ENCODE measurements at places on chromosomes 5 and 9. TPM values are rescaled to one million over a fixed set of nuclear protein-coding genes. Genes with fewer than 3 reads are reported as not detected.

GRCh38 chr5:144254552-144254951, 83.9 kb downstream of the KCTD16 start:
- DNase-seq = no peak

Gene FBP1
- not detected for total RNA-seq

Gene TEK
- 10.8 TPM for total RNA-seq

GRCh38 chr5:101009758-101010519, 106.9 kb upstream of the ST8SIA4 start:
- no peak for DNase-seq

Gene RLN2
- total RNA-seq = not detected

- peak; percentile 31 for DNase-seq
Measured at GRCh38 chr5:40841068-40841805, at the start of gene CARD6. Gene CARD6, plus strand, starts transcription at chr5:40841367. Its CDS starts 16 bp downstream, at chr5:40841383.

DNA sequence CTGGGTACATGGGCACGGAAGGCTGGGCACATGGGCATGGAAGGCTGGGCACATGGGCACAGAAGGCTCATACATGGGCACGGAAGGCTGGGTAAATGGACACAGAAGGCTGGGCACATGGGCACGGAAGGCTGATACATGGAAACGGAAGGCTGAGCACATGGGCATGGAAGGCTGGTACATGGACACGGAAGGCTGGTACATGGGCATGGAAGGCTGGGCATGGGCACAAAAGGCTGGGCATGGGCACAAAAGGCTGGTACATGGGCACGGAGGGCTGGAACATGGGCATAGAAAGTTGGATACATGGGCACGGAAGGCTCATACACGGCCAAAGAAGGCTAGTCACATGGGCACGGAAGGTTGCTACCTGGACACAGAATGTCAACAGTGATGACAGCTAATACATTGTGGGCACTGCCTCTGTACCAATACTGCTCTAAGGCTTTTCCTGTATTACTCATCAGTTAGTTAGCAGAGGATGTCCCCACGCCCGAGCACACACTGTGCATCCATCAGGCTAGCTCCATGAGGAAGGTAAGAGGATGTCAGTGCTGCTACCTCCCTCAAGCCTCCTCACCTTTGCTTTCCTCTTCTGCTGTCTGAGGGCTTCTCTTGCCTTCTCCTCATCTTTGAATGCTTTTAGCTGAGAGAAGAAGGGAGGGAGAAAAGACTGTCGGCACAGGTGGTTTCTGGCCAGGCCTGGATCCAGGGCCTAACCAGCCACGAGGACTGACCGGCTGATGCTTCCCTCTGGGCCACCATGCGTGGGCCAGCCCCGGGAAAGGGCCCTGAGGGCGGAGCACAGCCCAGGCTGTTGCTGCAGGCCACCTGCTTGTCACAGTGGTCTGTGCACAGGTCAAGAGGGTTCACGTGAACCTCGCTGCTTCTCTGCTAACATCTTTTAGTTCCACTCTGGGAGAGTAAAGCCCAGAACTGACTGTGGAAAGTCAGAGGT, 14.3 kb downstream of the GPX3 start:
- DNase-seq = no peak

GRCh38 chr5:24385070-24385469, 259.7 kb downstream of the CDH10 start:
- no peak for DNase-seq

- no peak for DNase-seq
Measured at GRCh38 chr9:136496801-136497620, 14.2 kb upstream of the SEC16A start.

- DNase-seq = peak; percentile 44
Measured at GRCh38 chr5:108382784-108383330, 959 bp upstream of the FBXL17 start.

GRCh38 chr5:172453206-172453985, 929 bp downstream of the SH3PXD2B start:
- DNase-seq = peak; percentile 74

- DNase-seq = peak; percentile 37
Measured at GRCh38 chr9:127877566-127877998, at the start of gene AK1. Gene AK1, minus strand, starts transcription at chr9:127877675. Its CDS starts 3,058 bp downstream, at chr9:127874617.

DNA sequence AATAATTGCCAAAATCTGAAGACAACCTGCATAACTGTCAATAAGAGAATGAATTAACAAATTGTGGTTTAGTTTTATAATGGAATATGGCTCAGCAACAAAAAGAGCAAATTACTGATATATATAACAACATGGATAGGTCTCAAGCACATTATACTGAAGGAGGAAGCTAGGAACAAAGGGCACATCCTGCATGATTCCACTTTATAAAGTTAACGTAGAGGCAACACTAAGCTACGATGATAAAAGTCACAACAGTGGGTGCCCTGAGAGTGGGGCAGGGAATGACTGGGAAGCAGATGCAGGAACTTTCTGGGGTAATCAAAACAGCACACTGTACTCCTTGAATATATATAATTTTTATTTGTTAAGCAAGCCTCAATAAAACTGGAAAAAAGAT, 165.2 kb downstream of the RMI1 start:
- no peak for DNase-seq

DNA sequence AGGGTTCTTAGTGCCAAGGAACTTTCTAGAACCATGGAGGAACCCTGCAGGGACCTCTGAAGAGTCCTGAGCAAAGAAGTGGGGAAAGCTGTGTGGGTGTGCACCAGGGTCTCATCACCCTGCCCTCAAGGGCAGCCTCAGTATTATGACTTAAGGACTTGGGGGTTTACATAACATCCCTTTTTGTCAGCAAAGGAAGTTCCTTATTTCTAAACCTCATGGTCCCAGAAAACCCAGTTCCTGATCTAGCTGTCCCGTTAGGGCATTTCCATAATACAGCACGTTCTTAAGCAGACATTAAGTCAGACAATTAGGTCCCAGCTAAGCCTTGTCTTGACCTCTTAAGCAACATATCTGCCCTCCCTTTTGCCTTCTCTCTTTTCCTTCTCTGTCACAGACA, 57.3 kb downstream of the DAPK1 start:
- DNase-seq = no peak

Gene RABL6
- 47.5 TPM for total RNA-seq

Gene DMRT3
- total RNA-seq = not detected

- DNase-seq = no peak
Measured at GRCh38 chr9:133774799-133775198, 36.6 kb upstream of the SARDH start.

GRCh38 chr9:114246558-114246957, 76.3 kb upstream of the ORM1 start:
- DNase-seq = peak; percentile 46

DNA sequence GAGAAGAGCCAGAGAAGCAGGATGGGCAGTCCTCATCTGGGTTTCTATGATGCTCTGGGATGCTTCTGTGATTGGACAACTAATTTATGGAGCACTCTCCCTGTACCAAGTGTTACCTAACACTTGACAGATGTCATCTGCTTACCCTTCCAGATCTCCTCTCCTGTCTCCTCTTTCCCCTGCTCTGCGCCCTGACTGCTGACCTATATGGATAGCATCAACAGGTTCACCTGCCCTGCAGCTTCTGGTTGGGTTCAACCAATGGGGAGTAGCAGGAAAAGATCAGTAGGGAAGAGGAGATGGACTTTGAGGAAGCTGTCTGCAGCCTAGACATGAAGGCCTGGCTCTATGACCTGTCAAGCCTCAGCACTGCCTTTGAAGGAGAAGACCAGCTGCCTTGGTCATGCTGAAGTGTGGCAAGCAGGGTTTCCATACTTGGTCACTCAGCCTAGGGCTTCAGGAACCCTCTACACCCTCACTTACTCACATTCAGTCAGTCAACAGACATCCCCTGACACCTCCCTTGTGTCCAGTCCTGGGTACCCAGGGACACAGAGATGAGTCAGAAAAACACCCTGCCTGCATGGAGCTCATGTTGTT, 11.3 kb upstream of the P4HA2 start:
- DNase-seq = no peak

DNA sequence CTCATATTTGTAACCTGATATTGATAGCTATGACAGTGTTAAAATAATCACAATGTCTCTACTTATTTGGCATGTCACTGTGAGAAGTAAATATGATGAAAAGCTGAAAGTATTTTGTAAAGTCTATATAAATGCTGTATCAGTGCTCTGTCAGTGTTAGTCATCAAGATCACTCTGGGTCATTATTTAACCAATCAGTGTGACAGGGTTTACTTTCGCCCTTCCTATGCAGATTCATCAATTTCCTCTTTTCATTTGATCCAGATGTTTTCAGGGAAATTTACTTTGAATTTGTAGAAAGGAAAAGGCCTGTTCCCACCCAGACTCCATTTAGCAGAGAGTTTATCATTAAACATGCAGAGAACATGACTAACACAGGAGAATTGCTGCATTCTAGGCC, 9.9 kb upstream of the PCSK5 start:
- no peak for DNase-seq

GRCh38 chr5:93595420-93596147, 12.6 kb downstream of the NR2F1 start:
- DNase-seq = no peak

- no peak for DNase-seq
Measured at GRCh38 chr9:124475158-124475867, 25.1 kb downstream of the ADGRD2 start.

- no peak for DNase-seq
Measured at GRCh38 chr5:122056913-122057312, 21.1 kb downstream of the LOX start.

DNA sequence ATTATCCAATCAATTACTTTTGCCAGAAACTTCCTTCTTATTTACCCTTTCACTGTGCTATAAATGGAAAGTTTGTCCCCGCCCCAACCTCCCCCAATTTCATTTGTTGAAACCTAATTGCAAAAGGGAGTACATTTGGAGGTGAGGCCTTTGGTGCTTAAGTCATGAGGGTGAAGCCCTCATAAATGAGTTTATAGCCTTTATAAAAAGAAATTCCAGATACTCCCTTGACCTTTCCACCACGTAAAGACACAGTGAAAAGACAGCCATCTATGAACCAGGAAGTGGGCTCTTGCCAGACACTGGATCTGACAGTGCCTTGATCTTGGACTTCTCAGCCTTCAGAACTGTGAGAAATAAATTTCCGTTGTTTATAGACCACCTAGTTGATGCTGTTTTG, 82.3 kb downstream of the NUDT12 start:
- no peak for DNase-seq

- no peak for DNase-seq
Measured at GRCh38 chr5:165844571-165844970, 2339.2 kb downstream of the MAT2B start.

- DNase-seq = no peak
Measured at GRCh38 chr5:120988941-120989340, 524.8 kb downstream of the PRR16 start.

Gene TMEM174
- total RNA-seq = not detected
